ENCODE measurements at places on chromosomes 13 and 19. TPM values are rescaled to one million over a fixed set of nuclear protein-coding genes. Genes with fewer than 3 reads are reported as not detected.
A peak's percentile ranks its signal among the peaks of the same experiment; 100 is the strongest.

GRCh38 chr19:14366529-14366928, 14.7 kb upstream of the ADGRE5 start:
- DNase-seq: peak; percentile 74

DNA sequence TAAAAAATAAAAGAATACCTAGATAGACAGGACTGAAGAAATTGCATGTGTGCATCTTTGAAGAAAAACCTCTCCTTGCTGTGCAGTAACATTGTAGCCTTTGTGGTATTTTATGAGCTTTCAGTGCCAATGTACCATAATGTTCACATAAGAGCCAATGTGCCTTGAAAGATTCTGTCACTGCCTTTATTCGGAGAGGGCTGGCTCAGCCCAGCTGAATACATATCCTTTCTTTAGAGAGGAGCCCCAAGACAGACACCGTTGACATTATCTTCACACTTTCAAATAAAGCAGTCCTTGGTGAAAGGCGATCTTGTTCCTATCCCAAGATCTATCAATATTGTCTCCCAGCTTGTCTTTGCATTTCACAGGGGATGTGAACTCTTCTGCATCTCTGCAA, 18.5 kb upstream of the CNMD start:
- no peak for DNase-seq

GRCh38 chr13:28637714-28638355, 21.1 kb upstream of the POMP start:
- DNase-seq: no peak

DNA sequence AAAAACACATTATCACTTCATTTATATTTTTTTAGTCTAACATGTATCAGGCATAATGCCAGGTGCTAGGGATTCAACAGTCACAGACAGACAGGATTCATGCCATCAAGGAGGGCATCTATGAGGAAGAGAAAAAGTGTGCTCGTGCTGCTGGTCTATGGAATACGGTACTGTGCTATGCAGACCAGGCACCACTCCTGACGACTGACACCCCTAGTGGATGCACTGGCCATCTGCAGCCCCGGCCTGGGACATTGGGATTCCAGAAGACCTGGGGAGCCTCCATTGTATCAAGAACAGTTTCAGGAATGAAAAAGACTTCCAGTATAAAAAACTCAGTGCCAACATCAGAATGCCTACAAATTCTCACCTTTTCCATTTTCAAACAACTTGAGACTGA, 94.0 kb downstream of the KLF12 start:
- peak; percentile 27 for DNase-seq

GRCh38 chr19:19229701-19230100, 17.9 kb downstream of the NCAN start:
- no peak for DNase-seq

DNA sequence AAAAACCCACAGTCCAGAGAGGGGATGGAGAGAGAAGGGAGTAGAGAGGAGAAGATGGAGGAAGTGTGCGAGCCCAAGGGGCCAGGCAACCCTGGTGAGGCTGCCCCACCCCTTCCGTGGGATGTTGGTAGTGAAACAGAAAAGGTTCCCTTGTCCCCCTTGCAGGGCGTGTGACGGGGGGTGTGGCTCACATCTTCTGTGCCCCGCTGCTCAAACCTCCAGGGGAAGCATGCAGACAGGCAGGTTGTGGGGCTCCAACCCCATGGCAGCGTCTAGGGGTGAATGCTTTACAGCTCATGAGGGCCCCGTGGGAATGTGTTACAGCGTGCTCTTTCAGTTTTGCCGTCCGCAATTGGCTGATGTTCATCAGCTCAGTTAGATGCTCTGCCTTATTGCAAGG, 14.7 kb upstream of the EVI5L start:
- no peak for DNase-seq

GRCh38 chr13:28671126-28671792, 12.3 kb downstream of the POMP start:
- DNase-seq: no peak

DNA sequence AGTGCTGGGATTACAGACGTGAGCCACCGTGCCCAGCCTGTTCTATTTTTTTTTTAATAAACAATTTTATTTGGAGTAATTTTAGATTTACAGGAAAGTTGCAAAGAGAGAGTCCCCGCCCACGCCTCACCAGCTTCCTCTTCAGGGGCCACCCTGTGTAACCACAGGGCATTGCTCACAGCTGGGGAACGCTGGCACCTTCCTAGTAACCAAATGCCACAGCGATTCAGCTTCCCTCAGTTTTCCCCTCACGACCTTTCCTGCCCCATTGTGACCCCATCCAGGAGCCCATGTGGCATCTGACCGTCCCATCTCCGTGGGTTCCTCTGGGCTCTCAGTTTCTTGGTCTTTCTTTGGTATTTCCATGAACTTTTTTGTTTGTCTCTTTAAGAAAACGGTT, 83.9 kb downstream of the GNG7 start:
- DNase-seq: no peak

GRCh38 chr19:7152568-7152967, 83.1 kb downstream of the ZNF557 start:
- DNase-seq: no peak

GRCh38 chr13:45341799-45342500, 967 bp upstream of the TPT1 start:
- DNase-seq: no peak

DNA sequence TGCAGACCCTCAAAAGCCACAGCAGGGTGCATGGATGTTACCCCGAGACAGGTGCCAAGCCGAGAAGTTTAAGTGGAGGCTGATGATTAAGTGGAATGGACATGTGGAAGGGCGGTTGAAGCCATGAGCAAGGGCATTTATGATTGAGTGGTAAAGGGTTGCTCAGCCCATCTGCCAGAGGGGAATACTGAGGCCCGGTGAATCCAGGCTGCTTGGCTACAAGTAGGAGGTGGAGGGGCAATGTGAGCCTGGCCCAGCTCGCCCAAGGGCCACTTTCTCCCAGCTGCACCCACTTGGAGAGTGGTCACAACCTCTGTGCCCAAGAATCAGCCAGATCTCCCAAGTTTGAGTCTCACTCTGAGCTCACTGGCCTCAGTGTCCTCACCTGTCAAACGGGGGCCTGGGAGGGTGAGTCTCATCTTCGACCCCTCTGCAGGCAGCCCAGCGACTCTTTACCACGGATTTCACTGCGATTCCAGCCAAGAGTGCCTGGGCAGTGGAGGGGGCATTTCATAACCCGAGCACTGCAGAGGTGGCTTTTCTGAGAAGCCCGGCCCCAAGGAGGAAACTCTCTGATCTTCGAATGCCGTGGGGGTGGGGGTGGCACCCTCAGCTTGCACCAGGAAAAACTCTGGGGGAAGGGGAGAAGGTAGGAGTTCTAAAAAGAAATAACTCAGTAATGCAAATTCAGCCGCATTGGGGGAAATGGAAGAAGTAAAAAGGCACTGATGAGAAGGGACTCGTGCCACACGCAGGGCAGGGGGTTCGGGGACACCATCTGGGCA, 62.9 kb upstream of the KLF2 start:
- no peak for DNase-seq

GRCh38 chr19:42942187-42942789, 5.3 kb upstream of the PSG7 start:
- DNase-seq: no peak

GRCh38 chr13:36038785-36039555, 92.2 kb downstream of the DCLK1 start:
- no peak for DNase-seq

- no peak for DNase-seq
Measured at GRCh38 chr13:39765801-39766463, 110.5 kb downstream of the COG6 start.

GRCh38 chr13:98549728-98550317, 27.1 kb downstream of the STK24 start:
- DNase-seq: no peak

PIN1 gene
- total RNA-seq: 60.0 TPM

CEACAM8 gene
- total RNA-seq: not detected

ZNF446 gene
- total RNA-seq: 17.3 TPM

SHC2 gene
- 91.0 TPM for total RNA-seq

CFD gene
- total RNA-seq: 3.5 TPM

CNN1 gene
- total RNA-seq: 29.6 TPM

URAD gene
- total RNA-seq: not detected

GDF15 gene
- 3.2 TPM for total RNA-seq

Measured in mesothelial cell of epicardium (in vitro differentiated cells).